Kidney tubule cell (primary cell): ENCODE measurements at places on chromosomes 1 and 21.

- peak; percentile 26 for DNase-seq
Measured at GRCh38 chr1:66728021-66728420, 24.2 kb upstream of the DYNLT5 start.

DNA sequence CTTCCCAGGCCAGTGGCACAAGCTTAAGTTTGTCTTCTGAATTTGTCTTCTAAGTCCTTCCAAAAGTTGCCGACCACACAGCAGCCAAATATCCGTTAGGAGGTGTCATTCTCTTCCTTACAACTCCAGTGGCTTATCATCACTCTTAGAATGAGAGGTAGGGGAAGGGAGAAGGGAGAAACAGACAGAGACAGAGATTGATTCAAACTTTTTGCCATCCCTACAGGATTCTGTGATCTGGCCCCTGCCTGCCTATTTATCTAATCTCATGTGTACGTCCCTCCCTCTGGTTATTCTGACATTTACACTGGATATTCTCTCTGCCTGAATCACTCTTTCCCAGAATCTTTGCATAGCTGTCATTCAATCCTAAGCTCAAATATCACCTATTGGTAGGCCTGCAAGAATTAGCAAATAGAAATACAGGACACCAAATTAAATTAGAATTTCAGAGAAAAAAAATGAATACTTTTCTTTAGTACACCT lies 488 bp upstream of the GNL2 start:
- DNase-seq: no peak

DNA sequence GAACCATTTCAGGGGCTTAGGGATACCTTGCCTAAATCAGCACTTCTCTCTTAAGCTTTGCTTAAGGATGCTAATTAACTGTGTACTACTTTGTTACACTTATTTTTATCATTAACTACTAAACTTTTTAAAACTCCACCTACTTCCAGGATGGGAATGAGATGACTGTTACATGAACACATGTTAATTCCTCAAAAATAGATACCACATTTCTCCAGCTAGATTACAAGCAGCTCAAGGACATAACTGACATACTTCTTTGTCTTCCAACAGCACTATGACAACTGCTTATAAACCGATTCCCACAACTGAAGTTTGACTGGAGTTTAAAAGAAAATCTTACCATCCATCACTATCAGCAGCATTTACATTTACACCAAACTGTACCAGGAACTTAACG lies 53.7 kb downstream of the TP53BP2 start:
- no peak for DNase-seq

GRCh38 chr1:58591806-58592205 lies 14.8 kb upstream of the TACSTD2 start:
- no peak for DNase-seq

GRCh38 chr1:6223617-6224016 lies 12.1 kb downstream of the ICMT start:
- DNase-seq: no peak

DNA sequence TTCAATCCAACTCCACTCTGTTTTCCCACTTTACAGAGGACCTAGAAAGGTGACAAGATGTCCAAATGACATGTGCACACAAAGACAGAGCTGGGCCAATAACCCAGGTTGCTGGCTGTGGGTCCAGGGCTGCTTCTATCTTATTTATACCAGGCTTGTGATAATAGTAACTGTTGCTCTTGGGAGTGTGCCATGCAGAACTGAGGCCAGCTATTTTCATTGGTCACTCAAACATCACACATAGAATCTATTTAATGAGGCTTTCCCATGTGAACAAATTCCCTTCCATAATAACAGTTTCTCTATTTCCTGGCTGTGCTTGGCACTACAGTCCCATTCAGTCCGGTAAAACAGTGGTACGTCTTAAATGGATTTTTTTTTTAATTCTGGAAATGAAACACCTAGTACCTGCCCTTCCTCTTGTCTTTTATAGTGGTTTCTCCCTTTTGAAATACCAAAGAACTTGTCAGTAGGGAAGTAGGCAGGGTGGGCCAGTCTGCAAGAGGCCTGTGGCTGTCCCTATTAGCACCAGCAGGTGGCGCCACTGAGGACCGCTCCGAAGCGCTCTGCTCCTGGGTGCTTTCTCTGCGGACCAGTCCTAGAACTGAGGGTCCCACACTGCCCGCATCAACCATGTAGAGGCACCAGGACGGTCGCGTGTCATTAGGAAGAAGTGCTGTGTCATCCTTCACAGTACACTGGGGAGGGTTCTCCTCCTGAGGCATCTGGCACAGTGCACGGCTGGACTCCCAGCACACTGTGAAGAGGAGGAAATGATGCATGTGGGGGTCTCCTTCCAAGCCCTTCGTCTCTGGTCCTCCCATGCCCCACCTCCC lies 52.1 kb downstream of the GPR161 start:
- peak; percentile 42 for DNase-seq

GRCh38 chr1:79262745-79263258 lies 256.3 kb upstream of the ADGRL4 start:
- DNase-seq: no peak

GRCh38 chr1:2949966-2950925 lies 71.0 kb upstream of the ACTRT2 start:
- DNase-seq: no peak

DNA sequence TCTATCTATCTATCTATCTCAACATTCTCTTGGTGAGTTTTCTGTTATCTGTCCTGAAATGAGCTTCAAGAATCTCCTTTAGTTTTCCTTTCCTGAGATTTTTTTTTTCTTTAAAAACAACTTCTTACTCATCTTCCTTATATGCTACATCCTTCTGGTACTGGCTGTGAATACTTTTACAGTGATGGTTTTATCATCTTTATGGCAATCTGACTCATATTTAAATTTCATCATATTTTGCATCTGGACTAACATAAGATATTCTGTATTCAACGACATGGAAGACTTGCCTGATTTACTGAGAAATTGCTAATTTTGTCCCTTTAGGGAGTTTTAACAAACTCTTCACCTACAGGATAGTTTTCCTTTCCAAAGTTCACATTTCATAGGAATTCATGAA lies 33.0 kb downstream of the PDE4B start:
- no peak for DNase-seq

GRCh38 chr1:246081138-246081702 lies 425.9 kb downstream of the SMYD3 start:
- DNase-seq: no peak

DNA sequence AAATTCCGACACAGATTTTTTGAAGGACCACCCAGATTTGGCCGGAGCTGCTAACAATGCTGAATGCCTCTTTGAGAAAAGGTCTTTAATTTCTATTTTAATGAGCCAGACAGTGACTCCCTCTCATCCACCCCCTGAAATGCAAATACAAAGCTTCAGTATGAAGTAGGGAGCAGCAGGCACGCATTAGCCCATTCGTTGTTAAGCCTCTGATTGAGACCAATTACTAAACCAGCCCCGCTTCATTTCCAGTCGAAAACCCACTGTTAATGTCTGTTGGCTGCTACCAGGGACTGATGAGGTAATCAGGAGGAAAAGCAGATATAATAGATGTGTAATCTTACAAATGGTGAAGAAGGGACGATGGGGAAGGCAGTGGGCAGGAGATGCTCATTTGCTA lies 4.8 kb upstream of the C8A start:
- no peak for DNase-seq

GRCh38 chr1:18529714-18530113 lies 49.0 kb downstream of the KLHDC7A start:
- DNase-seq: no peak

- DNase-seq: no peak
Measured at GRCh38 chr1:164466001-164466421, 93.0 kb upstream of the PBX1 start.

GRCh38 chr1:99163671-99164070 lies 100.6 kb upstream of the PLPPR4 start:
- no peak for DNase-seq

- DNase-seq: no peak
Measured at GRCh38 chr21:44847261-44848056, 26.0 kb downstream of the PTTG1IP start.

GRCh38 chr1:210625715-210626114 lies 297.0 kb downstream of the HHAT start:
- DNase-seq: no peak

DNA sequence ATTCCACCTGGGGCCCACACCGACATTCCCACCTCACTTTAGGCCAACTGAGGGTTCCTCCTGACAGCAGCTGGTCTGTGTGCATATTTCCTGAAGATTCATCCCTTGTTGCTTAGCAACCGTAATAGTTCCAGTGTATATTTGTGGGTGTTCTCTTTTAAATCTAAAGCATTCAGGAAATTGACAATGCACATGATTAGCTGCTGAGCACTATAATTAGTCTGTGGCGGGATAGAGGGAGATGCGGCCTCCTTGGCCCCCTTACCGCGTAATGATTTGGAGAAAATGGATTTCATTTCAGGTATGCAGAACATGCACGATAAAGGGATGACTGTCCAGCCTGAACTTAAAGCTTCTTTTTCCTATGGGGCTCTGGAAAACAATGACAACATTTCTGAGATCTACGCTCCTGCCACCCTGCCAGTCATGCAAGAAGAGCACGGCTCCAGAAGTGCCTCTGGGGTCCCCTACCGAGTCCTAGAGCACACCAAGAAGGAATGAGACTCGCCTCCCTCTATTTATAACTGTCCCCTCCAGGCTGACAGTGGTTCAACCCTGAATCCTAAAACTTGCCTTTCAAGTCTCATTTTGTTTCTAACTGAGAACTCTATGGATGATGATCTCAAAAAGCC lies 33.8 kb upstream of the RCAN3 start:
- DNase-seq: no peak

DNA sequence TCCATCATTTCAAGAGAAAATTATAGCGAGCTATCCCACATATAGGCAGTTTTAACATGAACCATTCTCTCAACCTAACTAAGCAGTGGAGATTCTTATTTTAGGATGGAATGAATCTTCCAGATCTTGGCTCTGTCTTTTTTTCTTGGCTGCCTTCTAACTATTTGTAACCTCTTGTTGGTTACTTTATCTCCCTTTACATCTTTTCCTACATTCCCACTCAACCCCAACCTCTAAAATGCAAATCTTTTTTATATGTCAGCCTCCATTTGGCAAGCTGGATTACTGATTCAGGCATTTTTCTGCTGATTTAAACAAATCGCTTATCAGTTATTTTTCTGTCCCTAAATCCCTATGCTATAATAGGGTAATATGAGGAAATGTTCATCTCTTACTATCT lies 46.9 kb upstream of the LHX8 start:
- DNase-seq: no peak

- DNase-seq: peak; percentile 21
Measured at GRCh38 chr1:157595356-157595755, 2.5 kb downstream of the FCRL4 start.

DNA sequence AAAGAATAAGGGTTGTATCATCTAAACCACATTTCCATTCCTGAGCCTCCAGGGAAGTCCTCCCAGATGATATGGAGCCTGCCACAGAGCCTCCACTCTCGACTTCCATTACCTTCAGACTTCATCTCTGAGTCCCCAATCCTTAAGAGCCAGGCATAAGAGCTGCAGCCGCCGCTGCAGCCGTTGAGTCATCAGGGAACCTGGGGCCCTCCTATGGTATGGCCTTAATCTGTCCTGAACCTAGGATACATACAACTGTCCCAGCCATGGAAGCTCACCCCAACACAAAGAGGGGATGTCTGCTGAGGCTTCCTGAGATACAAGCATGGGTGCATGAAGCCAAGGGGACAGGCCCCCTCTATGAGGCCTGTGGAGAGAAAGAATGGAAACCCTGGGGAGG lies 16.3 kb downstream of the TAL1 start:
- DNase-seq: no peak

DNA sequence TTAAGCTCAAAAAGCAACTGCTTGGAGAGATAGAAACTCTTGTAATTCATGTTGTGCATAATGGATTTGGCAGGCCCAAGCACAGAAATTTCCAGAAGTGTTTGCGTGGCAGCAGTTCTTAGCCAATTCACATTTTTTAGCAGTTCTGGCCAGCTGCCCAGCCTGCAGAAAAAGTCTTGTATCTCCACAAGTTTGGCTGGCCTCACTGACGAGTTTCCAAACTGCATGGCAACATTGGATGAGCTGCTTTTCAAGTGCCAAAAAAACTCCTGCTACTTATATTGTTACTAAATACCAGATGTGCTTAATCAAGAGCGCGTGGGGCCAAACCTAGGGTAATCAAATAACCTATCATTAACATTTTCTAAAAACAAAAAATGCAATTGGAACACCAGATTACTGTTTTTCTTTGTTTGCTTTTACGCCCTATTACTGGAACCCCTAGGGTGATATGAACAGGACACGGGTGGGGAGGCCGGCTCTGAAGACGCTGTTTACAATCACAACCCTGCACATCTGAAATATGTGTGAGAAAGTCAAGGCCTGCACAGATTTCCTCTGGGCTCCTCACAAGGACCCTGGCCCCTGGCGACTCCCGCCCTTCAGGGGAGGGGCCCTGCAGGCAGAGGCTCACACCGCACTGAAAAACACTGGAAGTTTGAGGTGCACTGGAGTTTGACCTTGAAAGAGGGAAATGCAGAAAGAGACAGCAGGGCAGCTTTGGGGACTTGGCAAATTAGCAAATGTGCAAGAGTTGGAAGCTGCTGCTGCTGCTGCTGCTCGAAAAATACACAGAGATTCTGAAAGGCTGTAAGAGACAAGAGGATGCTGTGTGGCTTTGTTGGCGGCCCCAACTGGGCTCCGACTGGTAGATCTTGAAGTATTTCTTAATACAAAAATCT lies 55.2 kb upstream of the TARBP1 start:
- DNase-seq: peak; percentile 40

GRCh38 chr1:234862944-234863515 lies 253.1 kb upstream of the IRF2BP2 start:
- peak; percentile 90 for DNase-seq

DNA sequence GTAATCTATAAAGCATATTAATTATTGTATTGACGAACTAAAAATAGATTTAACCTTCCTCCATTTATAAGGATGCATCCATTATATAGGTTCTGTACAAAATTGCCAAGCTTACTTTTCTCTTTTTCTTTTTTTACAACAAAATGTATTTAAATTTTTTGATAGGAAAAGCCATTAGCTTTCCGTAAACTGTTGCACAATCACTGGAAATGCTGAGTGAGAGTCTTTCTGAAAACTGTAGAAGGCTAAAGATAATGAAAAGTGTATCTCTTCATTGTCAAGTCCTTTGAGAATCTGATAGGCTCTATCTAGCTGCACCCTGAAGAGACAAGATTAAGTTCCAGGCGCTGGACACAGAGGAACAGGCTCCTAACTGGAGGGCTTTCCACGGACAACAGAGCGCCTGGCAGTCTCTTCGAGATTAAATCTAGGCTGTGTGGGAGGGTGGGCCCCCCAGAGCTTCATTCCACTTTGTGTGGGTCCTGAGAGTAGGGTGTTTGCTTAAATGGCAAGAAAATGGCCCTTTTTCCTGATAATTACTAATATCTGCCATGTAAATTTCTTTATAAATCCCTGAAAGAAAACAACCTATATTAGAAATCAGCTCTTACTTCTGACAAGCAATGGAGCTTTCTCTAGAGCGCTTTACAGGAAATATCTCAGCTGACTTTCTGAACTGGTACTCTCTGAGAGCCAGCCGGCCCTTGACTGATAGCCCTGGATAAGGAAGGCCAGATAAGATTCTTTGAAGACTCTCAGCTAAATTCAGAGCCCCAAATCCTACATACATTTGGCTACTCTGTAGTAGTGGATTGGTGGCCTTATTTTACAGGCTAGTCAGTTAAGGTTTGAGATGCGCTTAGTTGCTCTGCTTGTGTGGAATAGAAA lies 108.3 kb downstream of the FMN2 start:
- DNase-seq: no peak

- DNase-seq: peak; percentile 100
Measured at GRCh38 chr1:87226341-87226760, 102.3 kb upstream of the LMO4 start.

GRCh38 chr1:159829273-159829634 lies 2.6 kb downstream of the SLAMF8 start:
- DNase-seq: peak; percentile 35
